ENCODE measurements at places on chromosomes 2 and 18.

DNA sequence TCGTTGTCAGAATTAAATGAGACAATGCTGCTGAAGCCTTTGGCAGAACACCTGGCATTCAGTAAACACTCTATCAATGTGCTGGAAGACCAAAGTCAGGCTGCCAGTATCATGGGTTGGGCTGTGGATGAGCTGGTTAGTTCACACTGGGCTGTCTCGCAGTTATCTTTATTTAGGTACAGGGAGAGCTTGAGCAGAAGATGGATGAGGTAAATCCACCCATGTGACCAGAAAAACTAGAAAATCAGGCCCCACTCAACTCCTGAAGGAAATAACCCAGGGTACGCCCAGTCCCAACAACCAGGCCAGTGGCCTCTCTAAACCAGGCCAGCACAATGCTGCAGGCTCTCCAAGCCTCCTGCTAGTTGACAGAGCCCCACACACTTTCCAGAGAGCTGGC lies 330.3 kb downstream of the TNS1 start:
- no peak for DNase-seq

DNA sequence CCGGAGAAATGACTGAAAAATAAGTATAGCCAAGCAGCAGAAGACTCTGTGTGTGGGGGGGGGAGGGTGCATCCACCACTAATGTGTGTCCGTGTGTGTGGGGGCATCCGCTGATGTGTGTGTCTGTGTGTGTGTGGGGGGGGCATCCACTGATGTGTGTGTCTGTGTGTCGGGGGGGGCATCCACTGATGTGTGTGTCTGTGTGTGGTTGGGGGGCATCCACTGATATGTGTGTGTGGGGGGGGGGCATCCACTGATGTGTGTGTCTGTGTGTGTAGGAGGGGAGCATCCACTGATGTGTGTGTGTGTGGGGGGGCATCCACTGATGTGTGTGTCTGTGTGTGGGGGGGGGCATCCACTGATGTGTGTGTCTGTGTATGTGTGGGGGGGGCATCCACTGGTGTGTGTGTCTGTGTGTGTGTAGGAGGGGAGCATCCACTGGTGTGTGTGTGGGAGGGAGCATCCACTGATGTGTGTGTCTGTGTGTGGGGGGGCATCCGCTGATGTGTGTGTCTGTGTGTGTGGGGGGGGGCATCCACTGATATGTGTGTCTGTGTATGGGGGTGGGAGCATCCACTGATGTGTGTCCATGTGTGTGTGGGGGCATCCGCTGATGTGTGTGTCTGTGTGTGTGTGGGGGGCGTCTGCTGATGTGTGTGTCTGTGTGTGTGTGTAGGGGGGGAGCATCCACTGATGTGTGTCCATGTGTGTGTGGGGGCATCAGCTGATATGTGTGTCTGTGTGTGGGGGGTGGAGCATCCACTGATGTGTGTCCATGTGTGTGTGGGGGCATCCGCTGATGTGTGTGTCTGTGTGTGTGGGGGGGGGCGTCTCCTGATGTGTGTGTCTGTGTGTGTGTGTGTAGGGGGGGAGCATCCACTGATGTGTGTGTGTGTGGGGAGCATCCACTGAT lies 125.0 kb downstream of the NFATC1 start:
- no peak for DNase-seq

DNA sequence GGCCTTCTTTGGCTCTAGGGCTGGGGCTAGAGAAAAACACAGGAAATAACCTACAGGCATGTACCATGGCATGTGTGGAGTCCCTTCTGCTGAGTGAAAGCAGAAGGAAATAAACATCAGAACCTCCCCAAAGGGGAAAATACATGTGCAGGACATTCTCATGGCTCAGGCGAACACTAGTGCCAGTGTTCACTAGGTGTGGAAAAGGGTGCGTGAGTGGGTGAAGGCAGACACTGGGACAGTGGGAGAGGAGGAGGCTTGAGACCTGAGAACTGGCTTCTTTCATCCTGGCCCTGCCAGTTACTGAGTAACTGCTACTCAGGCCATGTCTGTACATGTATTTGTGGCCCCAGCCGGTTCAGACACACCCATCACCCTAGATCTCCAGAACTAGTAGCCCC lies 268.2 kb downstream of the PRKCE start:
- no peak for DNase-seq

DNA sequence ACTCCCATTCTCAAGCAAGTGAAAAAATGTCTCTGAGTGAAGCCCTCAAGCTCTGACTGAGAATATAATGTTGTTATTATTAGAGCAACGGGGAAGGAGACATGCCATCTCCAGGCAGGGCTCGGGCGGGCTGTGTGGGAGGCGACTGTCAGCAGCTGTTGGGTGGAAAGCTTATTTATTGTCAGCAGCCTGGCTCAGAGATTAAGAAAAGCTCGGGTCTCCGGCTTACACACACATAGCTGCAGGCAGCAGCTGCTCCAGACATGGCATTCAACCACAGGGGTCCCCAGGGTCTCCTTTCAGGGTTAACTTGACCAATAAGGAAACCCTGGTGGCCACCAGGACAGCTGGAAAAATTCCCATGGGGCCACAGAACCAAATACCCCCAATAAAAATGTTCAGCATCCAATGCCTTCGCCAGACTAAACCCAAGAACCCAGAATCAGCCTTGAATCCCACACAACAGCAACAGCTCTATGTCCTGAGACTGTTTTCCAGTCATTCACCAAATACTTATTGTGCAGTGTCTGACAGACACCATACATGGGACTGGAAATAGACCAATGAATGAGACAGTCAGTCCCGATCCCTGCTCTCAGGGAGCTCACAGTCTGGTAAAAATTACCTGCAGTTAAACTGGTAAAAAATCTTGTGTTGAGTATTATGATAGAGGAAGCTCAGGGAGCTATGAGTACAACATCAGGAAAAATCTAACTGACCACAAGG lies 70.5 kb upstream of the RTN4 start:
- DNase-seq, result no peak

GRCh38 chr18:12726774-12727550 lies 24.1 kb downstream of the PSMG2 start:
- DNase-seq, result peak; percentile 33

DNA sequence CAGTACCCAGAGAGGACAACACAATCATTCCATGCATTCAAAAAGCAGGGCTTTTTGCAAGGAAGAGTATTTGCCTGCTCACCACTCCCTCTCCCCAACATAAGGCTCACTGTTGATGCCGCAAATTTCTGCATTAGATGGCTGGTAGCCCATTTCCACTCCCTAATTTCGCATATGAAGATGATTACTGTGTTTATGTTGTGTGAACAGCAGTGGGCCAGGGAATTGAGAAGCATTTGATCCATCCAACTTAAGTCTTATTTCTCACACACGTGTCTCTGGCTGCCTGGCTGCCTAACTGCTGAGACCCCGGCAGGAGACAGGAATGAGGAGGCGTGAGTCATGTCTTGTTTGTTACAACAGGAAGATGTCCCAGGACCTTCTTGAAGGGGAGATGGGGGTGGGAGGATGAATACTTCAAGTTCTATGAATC lies 294.1 kb downstream of the ALK start:
- no peak for DNase-seq

DNA sequence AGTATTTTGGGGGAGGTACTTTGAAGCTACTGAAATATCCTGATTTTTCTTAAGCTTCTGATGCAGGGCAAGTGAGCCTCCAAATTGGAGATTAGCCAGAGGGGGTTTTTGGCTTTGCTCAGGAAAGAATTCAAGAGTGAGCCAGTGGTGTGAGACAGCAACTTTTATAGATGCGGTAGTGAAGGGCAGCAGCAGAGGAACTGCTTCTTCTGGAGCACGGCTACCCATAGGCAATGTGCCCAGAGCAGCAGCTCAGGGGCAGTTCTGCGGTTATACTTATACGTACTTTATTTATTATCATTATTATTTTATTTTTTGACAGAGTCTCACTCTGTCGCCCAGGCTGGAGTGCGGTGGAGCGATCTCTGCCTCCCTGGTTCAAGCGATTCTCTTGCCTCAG lies 19.8 kb upstream of the NT5DC4 start:
- no peak for DNase-seq

GRCh38 chr2:73859721-73860586 lies 31.2 kb downstream of the STAMBP start:
- peak; percentile 31 for DNase-seq

- no peak for DNase-seq
Observed at GRCh38 chr18:74682991-74683297, 85.3 kb downstream of the ZNF407 start.

DNA sequence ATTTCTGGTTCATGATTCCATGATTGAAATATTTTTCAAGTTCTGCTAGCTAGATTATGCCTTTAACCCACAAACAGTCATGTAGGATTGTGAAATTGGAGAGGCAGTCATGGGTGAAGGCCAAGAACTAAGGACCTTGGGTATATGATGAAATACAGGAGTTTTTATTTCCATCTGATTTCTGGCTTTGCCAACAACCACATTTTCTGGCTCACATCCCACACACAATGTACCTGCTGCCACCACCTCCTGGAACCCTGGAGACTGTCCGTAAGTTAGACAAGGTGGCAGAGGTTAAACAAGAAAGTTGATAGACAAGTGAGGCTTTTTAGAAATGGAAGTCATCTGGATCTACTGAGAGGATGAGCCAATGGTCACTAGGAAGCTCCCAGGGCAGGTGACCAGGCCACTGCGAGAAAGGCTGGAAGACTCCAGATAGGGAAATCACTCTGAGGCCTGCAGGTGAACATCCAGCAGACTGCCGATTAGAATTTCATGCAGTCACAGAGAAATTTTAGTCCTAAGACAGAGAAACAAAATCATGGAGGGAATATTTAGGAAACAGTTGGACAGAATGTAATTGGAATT lies 402.0 kb downstream of the ALK start:
- DNase-seq, result no peak

DNA sequence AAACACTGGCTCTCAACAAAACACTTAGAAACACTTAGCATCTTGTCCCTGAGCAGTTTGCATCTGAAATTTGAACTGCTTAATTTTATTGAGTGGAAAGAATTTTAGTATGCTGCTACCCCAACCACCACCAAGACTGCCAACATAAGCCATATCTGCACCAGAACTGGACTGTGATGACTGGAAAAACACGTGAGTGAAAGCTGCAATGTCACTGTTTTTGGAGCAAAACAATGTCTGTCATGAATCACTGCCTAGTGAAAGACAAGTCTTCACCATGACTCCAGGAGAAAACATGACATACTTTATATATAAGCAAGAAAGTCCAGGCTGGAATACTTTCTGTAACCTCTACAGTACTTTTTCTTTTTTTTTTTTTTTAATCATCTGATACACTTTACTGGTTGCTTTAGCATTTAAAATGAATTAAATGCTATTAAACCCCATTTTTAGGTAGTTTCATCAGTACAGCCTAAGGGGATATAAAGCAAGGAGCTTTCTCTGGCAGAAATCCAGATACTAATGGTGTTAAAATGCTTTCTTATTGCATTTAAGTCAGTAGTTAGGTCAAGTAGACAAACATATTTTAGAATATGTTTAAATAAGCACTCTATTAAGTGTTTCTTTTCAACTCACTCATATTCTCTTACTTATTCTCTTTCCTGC lies 2129.4 kb upstream of the PIK3C3 start:
- DNase-seq, result no peak

DNA sequence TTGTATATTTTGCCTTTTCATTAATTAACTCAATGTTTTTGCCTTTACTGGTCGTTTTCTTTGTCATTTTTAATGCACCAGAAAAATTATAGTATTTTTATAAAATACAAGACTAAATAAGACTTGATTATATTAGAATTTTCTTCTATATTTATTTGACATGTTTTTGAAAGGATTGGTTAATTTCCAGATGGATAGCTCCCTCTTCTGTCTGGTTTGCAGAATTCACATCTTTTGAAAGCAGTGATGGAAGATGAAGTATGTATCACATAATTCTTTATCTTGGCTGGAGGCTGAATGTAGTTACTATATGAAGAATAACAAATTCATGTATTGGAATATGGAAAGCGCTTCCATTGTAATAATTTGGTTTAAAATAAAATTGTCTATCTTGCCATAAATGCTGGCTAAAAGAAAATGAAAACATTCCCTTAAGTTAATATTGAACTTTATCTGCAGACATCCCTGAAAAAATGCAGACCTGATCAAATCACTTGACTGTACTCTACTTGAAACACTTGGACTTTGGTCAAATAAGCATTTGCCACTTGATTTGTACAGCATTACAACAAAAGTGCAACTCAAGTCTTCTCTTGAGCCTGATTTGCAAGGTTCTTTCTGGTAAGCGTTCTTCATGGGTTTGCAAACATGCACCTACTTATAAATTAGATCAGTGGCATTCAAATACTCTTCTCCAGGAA lies 86.3 kb upstream of the EFEMP1 start:
- no peak for DNase-seq

- DNase-seq, result no peak
Observed at GRCh38 chr2:95384854-95385569, 17.5 kb upstream of the FAHD2A start.

- no peak for DNase-seq
Observed at GRCh38 chr2:181224866-181225265, 232.3 kb upstream of the ITGA4 start.

DNA sequence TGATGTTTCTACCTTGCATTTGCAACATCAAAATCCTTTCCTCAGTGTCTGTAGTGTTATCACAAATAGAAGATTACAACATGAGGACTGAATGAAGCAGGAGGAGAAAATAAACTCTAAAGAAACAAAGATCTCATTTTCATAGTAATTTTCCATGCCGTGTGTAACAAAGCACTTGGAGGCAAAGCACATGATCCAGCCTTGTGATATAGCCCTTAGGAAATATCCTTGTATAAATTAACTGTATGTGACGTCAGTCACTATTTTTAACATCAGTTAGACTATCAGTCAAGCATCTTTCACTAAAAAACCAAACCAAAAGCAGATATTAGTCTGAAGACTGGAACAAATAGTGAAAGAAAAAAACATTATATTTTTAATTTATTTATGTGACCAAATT lies 492.1 kb upstream of the CNTNAP5 start:
- no peak for DNase-seq

- DNase-seq, result no peak
Observed at GRCh38 chr2:11017921-11018320, 106.2 kb downstream of the KCNF1 start.

DNA sequence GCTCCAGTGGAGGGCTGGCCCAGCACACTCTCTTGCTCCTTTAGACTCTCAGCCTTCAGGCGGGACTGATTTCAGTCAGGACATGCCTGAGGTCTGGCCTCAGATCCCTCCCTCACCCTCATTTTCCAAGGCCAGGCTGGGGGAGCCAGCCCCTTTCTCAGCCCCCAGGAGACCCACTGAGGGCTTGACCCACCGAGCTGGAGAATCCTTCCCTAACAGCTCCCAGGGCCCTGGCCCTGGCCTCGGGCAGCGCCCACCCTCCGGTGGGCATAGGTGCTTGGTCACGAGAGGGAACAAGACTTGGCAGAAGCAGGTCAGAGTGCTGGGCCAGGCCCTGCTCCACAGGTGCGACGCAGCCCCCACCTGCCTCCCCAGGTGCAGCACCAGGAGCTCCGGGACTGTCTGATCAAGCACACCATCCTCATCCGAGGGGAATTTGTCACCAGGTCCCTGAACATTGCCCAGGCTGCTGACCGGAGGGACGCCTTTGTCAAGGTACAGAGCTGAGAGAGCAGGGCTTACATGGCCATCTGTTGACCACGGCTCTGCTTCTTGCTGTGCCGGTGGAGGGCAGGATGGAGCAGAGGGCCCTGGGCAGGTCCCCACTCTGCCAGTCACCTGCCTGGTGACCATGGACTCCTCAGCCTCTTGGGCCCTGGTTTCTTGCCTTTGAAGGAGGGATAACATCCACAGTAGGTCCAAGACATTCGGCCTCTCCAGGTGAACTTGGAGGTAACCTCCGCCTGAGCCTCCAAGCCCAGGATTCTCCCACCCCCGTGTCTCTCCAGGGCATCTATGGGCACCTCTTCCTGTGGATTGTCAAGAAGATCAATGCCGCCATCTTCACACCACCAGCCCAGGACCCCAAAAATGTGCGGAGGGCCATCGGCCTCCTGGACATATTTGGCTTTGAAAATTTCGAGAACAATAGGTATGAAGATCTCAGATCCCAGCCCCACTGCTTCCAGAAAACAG lies 46.3 kb downstream of the MYO7B start:
- no peak for DNase-seq
